Activated naive CD4-positive, alpha-beta T cell (primary cell): ENCODE measurements at places on chromosomes 2 and 18.

DNA sequence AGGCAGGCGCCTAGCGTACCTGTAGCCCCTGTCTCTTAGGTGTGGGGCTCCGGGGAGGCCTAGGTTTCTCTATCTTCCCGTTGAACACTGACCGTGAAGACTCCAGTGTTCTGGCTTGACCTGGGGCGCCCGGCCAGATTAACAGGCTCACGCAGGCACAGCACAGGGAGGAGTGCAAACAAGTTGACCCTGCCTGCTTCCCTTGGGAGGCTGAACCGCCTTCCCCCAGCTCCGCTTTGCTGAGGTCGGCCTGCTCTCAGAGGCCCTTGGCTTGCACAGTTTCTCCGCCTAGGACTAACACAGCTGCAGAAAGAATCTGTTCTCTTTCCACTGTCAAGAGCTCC, 567 bp downstream of the PCYOX1 start:
- DNase-seq, result no peak

GRCh38 chr18:61581578-61582201, 248.5 kb downstream of the CDH20 start:
- DNase-seq, result peak; percentile 50

- DNase-seq, result no peak
These were observed 54.7 kb downstream of the MTA3 start for GRCh38 chr2:42622943-42623676.

- DNase-seq, result no peak
These were observed 165.7 kb downstream of the WDPCP start for GRCh38 chr2:63422556-63422955.

- DNase-seq, result no peak
These were observed 76.9 kb downstream of the LDAH start for GRCh38 chr2:20745924-20746555.

- DNase-seq, result no peak
These were observed 198.2 kb downstream of the PTGR3 start for GRCh38 chr18:75010689-75011088.

GRCh38 chr2:165536851-165537499, 67.5 kb downstream of the CSRNP3 start:
- DNase-seq, result no peak

- DNase-seq, result no peak
These were observed 88.0 kb upstream of the GPC1 start for GRCh38 chr2:240347373-240347940.

GRCh38 chr18:25137197-25137472, 214.8 kb downstream of the ZNF521 start:
- DNase-seq, result no peak

DNA sequence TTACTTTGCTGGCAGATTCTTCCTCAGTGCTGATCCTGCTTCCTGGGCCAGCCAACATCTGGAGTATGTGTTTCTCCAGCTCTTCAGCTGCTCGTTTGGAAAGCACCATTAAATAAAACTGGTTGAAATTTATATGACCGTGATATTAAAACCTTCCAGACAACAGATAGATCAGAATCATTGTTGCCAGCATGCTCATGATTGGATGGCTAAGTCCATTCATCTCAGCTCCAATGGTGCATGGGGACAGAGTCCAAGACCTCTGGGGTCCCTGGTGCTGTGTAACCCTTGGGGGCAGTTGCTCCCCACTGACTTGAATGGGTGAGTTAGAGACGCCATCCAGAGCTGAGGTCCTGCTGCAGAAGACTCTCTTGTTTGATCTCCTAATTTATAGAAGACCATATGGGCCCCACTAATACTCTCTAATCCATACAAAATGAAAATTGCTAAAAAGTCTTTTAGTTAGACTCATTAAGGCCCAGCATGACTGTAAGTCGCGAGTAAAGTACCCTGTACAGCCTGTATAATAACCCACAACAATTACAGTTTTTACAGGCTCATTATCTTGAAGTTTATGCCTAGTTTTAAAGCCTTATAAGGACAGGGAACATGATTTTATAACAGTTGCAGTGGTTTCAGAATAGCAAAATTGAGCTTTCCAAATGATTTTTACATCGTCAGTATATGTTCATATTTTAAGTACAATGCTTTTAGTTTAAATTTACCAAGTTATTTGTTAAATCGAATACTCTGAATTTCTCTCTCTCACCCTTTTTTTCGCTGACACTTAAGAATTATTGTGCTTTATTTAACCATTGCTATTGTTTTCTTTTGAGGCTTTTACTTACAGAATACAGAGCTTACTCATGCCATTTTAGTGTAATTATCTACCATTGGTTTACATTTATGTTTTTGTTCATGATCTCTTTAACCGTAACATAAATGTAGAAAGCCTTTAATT, 60.0 kb downstream of the CABLES1 start:
- DNase-seq, result no peak

DNA sequence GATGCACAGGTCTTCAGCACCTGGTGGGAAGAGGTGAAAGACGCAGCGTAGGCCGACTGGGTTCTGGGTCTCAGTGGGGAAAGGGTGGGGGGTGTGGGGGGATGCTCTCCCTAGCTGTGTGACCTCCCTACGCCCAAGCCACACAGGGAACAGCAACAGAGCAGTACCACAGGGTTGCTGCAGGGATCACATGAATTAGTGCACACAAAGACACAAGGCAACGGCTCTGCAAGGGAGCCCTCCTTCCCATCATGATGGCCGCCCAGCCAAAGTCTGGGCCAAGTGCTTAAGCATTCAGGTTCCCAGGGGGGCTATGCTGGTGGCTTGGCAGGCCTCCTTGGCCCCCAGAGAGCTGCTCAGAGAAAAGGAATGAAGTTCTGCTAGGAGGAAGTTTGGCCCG, 28.2 kb upstream of the GBX2 start:
- no peak for DNase-seq

GRCh38 chr2:118250001-118250400, 161.7 kb downstream of the INSIG2 start:
- no peak for DNase-seq
